ENCODE measurements at places on chromosomes 5 and 9. TPM values are rescaled to one million over a fixed set of nuclear protein-coding genes. Genes with fewer than 3 reads are reported as not detected.

DNA sequence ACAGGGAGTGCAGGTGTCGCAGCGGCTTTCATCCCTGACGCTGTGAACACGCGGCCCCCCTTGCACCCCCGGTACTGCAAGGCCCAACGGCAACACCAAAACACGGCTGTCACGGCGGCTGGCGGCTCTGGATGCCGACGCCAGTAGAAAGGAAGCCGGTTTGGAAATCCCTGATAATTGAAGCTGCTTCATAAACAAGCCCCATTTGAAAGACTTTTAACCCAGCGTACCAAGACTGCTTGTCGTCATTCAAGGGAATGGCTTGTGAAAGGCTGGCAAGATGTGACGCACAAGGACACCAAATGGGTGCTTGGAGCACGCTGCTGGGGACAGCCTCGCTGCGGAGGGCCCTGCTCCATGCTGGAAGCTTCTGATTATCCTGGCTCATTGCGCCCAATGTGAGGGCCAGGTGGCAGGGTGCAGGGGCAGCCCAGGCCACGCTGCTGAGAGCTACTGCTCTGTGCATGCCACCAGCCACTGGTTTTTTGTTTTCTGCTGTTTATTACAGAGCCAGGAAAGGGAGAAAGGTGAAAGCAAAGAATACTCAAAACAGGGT, 63.1 kb downstream of the GTF3C4 start:
- no peak for DNase-seq

- DNase-seq = no peak
Observed at GRCh38 chr5:146560205-146560812, 44.3 kb upstream of the GPR151 start.

GRCh38 chr9:124284237-124284831, 26.6 kb downstream of the NEK6 start:
- no peak for DNase-seq

DOCK8 gene
- total RNA-seq = 11.2 TPM

MRPS30 gene
- 71.1 TPM for total RNA-seq

PCDHB12 gene
- total RNA-seq = 1.4 TPM

Measured in transverse colon (tissue), 4 donors.